ENCODE measurements at places on chromosomes 5 and 9.

DNA sequence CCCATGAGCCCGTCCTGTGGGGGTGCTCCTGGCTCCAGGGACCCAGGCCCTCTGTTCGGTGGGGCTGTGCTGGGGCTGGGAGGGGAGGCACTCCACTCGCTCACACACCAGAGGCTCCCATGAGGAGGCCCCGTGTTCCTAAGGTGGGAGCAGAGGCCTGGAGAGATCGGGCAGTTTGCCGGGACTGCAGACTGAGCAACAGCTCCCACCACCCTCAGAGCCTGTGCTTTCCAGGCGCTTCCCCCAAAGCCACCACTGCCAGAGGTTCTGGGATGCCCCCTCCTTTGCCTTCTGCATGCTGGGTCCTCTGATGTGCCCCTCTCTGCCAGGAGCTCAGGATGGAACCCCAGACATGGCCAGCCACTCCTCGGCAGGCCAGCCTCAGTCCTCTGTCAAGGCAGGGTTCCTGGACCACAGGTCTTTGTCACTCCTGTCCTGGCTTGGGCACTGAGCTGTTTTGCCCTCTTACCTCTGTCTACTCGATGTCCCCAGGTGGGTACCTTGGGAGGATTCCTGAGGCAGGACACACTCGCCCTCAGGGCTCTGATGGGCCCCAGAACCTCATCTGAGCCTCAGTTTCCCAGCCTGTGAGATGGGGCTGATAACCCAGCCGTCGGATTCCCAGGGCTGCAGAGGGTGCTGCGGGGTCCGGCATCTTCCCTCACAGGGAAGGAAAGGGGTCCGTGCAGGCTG lies 80.8 kb downstream of the TSPAN17 start:
- DNase-seq: no peak

DNA sequence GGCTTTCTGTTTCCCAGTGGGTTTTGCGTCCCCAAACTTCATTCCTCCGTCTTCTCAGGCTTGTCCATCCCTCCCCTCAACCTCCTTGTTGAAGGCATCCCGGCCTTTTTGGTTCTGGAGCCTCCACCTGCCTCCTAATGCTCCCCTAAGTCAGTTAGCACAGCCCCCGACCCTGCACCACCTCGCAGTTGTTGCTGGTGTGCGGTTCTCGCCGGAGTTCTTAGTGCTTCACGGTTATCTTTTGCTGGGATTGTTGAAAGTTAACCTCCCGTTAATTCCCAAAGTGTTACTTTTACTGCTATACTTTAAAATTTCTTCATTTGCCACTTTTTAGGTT lies 447 bp downstream of the UBLCP1 start:
- DNase-seq: no peak

DNA sequence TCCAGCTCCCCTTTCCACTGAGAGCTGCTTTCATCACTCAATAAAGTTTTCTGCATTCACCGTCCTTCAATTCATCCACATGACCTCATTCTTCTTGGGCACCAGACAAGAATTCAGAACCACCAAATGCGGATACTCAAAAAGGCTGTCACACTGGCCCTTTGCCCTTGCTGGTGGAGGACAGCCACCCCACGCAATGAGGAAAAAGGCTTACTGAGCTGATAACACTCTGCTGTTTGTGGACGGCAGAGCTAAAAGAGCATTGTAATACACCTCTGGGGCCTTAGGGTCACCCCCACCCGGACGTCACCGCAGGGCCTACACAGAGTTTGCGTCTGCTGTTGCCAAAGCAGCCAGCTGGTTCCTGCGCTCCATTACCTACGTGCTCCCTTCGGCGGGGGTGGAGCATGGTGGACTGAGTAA lies 51.2 kb upstream of the ZNF608 start:
- no peak for DNase-seq

- no peak for DNase-seq
Observed at GRCh38 chr9:99049641-99050040, 55.3 kb upstream of the TGFBR1 start.

DNA sequence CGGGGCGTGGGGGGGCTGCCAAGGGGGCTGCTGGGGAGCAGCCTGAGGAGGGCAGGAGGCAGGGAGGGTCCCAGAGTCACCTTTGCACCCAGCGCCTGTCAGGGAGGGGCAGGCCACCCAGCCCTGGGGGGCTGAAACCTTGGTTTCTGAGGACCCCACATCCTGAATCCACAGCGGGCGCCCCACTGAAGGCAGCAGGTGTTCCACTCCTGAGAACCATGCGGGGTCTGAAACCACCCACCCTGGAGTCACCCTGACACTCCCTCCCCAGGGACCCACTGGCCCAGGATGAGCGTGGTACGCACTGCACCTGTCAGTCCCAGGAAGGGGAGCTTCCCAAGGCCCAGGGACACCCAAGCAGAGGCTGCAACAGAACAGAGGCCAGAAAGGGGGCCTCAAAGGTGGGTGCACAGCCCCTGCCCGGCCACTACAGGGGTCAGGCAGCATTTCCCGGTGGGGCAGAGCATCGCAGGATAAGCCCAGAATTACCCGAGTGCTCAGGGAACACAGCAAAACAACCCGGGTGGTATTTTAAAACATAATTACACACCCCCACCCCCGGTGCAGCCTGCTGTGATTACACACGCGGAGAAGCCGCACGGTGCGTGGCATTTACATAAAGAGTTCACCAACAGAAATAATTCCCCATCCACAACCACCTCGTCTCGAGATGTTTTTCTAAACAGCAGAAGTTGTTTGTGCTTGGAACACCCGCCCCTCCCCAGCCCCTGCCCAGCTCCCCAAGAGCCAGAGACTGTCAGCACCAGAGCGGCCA lies 57.3 kb upstream of the UBAC1 start:
- no peak for DNase-seq

DNA sequence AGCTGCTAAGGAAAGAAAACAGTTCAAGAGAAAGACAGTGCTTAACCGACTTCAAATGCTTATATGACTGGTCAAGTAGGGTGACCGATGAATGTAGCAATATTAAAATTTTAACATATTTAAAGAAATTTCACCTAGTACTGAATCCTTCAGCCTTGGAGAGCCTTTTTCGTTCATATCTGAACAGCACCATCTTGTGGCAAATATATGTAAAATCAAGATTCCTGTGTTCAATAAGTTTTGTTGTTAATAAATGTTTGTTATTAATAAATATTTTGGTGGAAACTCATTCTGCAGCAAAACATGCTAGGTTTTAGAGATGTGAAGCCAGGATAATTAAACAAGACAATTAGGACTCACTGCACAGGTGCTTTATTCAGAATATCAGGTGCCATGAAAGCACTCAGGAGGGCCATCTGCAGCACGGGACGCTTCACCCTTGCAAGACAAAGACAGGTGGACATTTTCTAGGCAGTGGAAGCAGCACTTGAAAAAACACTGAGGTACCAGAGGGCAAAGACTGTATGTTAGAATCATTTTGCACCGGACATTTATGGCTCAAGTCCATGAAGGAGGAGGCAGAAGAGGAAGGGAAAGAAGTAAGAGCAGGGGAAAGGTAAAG lies 15.6 kb downstream of the TICAM2 start:
- no peak for DNase-seq

DNA sequence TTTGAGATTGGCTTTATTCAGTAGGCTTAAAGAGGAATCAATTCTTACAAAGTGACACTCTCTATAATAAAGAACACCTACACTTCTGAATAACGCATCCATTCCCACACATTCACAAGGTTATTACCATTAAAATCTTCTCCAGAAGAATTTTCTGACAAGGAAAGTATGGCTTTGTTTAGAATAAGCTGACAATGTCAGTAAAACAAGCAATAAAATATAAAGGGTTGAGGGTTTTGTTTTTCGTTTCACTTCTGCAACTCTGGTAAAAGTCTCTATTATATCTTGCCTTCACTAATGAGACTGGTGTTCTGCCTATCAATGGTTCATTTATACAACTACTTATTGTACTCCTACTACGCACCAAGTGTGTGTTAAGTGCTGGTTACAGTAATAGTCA lies 169.7 kb downstream of the NFIB start:
- no peak for DNase-seq

- no peak for DNase-seq
Observed at GRCh38 chr5:52269859-52270258, 517.9 kb upstream of the ITGA1 start.

GRCh38 chr5:102858808-102859207 lies 103.7 kb downstream of the PAM start:
- no peak for DNase-seq

DNA sequence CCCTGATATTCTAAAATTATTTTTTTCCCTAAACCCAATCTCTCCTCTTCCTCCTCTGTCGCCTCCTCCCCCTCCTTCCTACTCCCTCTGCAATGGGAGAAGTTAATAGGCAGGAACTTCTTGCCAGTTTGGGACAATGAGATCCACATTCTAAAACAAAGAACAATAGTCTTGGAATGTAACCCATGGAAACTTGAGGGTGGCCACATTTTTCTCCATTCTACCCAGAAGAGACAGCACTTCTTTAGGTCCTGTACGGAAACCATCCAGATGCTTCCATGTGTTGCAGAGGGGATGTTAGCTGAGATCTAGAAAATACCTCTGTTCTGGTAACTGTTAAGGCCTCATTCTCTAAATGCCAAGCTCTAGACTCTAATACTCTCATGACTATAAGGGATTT lies 10.0 kb downstream of the SPARC start:
- DNase-seq: no peak

GRCh38 chr5:161585798-161586197 lies 39.3 kb upstream of the GABRB2 start:
- no peak for DNase-seq

GRCh38 chr9:127555840-127556820 lies 55.9 kb upstream of the STXBP1 start:
- DNase-seq: peak; percentile 98

- DNase-seq: no peak
Observed at GRCh38 chr9:96022445-96023051, 147.1 kb downstream of the ERCC6L2 start.

DNA sequence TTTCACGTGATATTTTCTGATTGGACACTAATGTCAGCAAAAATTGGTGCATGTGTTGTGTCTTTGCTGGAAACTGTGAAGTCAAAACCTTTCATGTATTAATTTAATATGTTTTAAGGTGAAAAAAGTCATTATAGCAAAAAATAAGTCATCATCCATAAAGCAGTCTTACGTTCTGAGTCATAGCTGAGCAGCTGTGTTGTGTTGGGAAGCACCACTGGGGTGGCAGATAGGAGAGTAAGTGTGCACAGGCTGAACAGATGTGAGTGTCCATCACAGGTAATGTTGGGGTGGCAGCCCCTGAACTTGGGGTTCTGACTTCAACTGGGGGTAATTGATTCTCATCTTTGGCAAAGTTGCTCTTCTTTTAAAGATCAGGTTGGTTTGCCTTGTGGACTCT lies 156.8 kb downstream of the NXNL2 start:
- no peak for DNase-seq

- DNase-seq: no peak
Observed at GRCh38 chr9:25648116-25648515, 30.1 kb downstream of the TUSC1 start.

DNA sequence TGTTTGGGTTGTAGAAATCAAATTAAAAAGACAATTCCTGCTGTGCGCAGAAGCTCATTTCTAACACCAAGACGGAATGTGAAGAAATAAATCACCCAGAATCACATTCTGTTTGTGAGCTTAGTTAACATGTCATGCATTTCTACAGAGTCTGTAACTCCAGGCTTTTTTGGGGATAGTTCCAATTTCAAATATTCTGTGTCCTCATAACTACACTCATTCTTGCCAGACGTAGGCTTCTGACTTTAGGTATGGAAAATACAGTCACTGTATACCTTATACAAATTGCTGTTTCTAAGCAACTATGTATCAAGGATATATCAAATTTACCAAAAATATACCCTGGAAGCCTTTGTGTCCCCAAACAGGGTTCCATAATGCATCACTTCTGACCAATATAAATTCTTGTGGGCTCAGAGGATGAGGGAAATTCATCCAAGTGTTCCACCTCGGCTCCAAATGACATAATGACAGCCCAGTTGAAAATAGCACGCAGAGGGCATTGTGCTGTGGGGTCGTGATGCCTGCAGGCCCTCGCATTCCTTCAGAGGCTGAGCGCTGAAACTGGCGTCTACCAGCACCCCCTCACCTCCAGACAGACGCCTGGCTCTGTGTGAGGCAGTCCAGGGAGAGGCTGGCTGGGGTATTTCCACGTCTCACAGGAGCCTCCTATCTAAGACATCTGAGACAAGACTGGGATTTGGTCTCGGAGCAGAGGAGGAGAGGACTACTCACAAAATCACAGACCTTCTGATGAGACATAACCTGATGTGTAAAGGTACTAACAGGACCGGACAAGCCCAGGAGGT lies 79.8 kb downstream of the KLF4 start:
- DNase-seq: no peak

DNA sequence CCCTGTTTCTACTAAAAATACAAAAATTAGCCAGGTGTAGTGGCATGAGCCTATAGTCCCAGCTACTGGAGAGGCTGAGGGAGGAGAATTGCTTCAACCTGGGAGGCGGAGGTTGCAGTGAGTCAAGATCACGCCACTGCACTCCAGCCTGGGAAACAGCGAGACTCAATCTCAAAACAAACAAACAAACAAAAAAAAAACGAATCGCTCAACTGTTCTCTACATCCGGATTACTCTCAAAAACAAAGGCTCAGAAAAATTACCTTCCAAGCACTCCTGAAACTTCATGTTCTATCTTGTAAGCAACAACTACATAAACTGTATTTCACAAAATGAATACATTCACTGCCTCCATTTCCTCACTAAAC lies 14.0 kb downstream of the UBAP2 start:
- no peak for DNase-seq

DNA sequence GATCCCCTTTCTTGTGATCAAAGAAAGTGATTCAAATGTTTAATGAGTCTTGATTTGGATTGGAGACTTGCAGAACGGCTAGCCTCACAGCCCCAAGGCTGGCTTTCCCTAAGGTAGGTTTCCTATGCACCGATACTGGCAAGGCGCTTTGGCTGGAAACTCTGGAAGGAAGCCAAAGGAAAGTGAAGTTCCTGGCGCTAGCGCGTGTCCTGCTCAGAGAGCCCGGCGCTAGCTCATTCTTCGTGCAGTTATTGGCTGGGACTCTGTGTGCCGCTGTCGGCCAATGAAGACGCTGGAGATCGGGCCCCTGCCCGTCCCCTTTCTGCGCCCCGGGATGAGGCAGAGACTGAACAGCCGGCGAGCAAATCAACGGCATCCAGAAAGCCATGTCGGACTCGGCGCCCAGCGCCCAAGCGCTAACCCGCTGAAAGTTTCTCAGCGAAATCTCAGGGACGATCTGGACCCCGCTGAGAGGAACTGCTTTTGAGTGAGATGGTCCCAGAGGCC lies at the start of gene PCDHGC3:
PCDHGC3 (plus strand) TSS at position 342 of the 507 bp plus-strand sequence; CDS start at position 493, 151 bp downstream.
- DNase-seq: peak; percentile 95

DNA sequence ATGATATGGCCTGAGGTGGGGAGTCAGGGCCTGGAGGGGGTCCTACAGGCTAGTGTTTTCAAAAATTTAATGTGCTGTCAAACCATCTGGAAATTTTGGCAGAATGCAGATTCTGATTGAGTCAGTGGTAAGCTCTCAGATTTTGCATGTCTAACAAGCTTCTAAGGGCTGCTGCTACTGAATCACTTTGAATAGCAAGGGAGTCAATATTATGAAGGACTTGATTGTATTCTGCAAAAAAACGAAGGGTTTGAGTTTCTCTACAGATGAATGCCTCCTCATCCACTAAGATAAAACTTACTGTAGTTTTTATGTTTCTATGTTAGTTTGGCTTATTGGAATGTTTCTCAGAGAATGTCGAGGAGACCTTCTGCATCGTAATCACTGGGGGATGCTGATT lies 179.5 kb downstream of the TMEM38B start:
- no peak for DNase-seq
